ENCODE measurements at places on chromosomes 6 and 20.

GRCh38 chr20:5996765-5997164 lies 46.3 kb downstream of the MCM8 start:
- DNase-seq = no peak

- no peak for DNase-seq
These were observed 5.5 kb upstream of the CHRNA4 start for GRCh38 chr20:63366390-63367365.

DNA sequence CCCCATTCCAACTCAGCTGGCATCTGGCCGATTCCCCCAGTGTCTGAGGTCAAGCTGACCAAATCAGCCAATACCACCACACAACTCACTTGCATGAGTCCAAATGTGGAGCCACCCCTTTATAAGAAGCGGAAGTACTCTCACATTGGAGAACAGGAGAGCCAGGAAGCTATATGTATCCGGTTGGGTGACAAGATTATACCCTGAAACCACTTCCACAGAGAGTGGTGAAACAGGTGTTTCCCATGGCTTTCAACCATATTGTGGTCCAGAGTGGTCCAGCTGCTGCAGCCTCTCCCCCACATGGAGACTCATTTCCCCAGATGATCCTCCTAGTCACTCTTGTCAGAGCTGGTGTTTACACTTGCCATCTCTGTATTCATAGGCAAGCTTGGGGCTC lies 24.0 kb upstream of the SERINC1 start:
- DNase-seq = no peak

- no peak for DNase-seq
These were observed 39.9 kb downstream of the FOXA2 start for GRCh38 chr20:22544462-22544861.

DNA sequence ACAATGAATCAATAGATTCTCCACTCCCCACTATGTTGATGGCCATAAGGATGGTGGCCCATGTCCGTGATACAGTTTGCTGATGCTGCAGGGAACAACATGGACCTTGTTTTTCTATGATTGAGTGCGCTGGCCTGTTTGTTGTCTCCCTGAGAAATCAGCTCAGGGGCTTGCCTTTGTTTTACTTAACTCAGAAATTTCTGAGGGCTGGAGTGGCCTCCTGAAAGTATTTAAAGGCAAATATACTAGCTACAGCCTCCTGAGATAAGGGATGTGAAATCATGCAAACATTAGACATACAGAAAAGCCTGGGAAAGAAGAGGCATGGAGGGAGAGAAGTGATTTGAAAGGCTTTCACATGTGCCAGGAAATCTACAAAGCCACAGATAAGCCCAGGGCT lies 170.3 kb upstream of the FLRT3 start:
- no peak for DNase-seq

GRCh38 chr6:1027795-1028569 lies 283.9 kb upstream of the FOXQ1 start:
- no peak for DNase-seq

DNA sequence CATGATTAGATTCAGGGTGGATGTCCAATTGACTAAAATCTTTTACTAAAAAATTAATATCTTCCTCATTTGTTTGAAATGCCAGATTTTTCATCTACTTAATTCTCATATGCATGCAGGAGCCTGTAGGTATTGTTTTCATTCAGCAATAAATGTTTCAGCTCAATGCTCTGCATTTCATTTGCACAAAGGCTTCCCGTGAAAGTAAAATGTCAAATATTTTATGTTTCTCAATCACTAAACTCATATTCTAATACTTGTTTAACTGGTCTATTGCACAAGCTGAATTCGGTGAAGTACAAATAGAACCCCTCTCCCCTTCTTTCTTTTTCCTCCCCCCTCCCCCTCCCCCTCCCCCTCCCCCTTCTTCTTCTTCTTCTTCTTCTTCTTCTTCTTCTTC lies 175.9 kb downstream of the MCHR2 start:
- no peak for DNase-seq

DNA sequence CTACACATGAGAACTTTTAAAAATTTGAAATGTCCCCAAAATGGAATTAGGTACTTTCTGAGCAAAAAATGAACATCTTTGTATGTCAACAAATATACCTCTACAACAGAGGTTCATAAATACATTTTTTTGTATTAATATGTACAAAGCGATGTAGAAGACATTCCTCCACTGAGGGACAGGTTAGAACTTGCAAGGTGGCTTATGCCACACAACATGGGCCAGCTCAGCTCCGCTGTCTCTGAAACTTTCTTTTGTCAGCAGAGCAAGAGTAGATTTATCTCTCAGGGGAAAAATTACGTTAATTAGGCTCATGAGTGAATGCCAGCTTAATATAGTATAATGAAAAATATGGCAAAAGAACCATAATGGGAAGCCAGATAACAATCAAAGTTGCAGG lies 10.6 kb upstream of the TMEM242 start:
- no peak for DNase-seq

DNA sequence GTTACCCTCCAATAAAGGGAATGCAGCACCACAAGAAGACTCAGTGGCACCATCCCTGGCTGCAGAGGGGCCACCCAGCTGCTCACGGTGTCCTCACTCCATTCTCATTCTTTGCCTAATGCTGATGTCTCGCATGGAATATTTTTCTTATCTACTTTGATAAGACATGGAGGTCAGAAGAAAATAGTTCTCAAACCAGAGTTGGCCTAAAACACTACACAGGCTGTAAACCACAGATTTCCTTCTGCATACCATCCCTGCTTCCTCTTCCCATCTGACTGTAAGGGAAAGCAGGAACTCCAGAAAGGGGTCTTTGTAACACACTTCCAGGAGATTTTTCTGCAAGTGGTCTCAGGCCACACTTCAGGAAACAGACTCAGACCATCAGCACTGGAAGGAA lies 43.1 kb upstream of the CD93 start:
- DNase-seq = no peak

- no peak for DNase-seq
These were observed 510.8 kb upstream of the SYNCRIP start for GRCh38 chr6:86153521-86153920.

- DNase-seq = no peak
These were observed 94.5 kb downstream of the RFPL4B start for GRCh38 chr6:112441607-112442006.

GRCh38 chr6:31763619-31763940 lies 1.1 kb downstream of the SAPCD1 start:
- no peak for DNase-seq

GRCh38 chr6:33904050-33904746 lies 100.4 kb upstream of the MLN start:
- peak; percentile 36 for DNase-seq
